ENCODE measurements at places on chromosomes 16 and 17.
A peak's percentile ranks its signal among the peaks of the same experiment; 100 is the strongest.

DNA sequence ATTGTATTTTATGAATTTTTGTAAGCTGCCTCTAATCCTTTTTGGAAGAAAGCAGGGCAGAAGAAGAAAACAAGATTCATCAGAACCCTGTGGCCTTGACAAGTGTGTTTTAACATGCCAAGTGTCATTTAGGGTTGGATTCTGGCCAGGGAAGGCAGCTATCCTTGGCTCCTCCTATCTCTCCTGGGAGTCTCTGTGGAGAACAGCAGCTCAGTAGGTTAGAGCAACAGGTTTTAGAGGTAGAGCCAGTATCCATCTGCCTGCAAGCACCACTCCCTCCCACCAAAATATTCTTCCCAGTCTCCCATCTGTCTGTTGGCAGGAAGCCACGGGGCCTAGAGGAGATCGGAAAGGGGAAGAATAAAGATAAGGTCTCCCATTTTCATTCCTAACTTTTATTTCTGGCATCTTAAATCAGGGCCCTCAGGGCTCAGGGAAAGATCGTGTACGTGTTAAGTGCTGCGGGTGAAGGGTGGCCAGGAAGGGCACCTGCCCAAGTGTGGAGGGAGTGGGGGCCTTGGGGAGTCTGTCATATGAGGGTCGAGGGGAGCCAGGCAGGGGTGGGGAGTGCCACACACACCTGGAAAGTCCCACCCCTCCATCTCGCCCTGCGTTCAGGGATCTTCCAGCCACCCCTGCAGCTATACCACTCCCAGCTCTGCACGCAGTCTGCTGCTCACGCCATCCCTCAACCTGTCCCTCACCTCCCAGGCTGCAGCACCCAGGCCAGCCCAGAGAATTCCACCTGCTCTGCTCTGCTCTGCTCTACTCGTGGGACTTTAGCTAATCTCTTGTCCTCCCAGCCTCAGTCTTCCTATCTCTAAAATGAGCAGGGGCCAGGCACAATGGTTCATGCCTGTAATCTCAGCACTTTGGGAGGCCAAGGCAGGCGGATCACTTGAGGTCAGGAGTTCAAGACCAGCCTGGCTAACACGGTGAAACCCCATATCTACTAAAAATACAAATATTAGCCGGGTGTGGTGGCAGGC, 17.1 kb upstream of the CPSF4L start:
- DNase-seq = no peak

DNA sequence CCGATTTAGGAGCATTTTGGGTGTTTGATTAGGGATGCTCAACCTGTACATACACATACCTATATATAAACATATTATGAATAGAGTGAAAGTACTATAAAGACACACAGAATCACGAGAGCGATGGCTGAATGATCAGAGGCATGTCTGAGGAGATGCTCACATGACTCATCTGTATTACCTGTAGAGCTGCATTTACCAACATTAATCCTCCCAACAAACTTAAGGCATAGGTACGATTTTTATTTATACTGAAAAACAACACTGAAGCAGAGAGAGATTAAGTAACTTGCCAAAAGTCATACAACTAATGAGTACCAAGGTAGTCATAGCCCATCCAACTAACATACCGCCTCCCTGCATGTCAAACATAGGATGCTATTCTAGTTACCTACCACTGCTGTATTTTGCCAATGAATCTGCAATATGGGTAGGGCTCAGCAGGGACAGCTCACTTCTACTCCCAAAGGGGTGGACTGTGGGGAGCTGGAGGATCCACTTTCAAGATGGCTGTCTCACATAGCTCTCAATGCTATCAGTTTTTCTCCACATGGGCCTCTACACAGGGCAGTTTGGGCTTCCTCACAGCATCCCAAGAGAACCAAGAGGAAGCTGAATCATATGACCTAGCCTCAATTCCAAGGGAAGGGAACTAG, 7.3 kb downstream of the CYB5D1 start:
- DNase-seq = no peak

DNA sequence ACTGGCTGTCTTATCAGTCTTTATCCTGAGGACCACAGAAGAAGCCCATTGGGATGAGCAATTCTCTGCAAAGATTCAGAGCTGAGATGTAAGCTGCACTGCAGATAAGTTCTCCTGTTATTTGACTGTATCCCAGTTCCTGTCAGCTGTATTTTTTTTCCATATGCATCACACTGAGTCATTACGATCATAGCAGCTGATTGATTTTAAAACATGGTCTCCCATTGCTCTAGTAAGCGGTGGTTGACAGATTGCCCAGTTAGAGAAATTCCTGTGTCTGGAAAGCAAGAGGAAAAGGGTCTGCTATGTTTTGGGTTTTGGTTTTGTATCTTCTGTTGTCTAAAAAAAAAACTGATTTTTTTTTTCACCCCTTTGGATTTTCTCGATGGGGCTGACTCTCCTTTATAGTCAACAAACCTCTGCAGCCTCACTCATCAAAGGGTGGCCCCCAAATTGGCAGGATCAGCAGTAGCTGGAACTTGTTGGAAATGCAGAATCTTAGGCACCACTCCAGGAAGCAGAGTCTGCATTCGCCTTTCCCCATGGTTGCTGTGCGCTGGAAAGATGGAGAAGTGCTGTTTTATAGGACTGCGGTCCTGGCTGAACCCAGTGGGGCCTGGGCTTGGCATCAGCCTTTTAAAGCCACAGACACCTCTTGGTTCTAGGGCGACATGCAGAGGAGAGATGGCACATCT, 220.1 kb upstream of the MPHOSPH6 start:
- DNase-seq = no peak

DNA sequence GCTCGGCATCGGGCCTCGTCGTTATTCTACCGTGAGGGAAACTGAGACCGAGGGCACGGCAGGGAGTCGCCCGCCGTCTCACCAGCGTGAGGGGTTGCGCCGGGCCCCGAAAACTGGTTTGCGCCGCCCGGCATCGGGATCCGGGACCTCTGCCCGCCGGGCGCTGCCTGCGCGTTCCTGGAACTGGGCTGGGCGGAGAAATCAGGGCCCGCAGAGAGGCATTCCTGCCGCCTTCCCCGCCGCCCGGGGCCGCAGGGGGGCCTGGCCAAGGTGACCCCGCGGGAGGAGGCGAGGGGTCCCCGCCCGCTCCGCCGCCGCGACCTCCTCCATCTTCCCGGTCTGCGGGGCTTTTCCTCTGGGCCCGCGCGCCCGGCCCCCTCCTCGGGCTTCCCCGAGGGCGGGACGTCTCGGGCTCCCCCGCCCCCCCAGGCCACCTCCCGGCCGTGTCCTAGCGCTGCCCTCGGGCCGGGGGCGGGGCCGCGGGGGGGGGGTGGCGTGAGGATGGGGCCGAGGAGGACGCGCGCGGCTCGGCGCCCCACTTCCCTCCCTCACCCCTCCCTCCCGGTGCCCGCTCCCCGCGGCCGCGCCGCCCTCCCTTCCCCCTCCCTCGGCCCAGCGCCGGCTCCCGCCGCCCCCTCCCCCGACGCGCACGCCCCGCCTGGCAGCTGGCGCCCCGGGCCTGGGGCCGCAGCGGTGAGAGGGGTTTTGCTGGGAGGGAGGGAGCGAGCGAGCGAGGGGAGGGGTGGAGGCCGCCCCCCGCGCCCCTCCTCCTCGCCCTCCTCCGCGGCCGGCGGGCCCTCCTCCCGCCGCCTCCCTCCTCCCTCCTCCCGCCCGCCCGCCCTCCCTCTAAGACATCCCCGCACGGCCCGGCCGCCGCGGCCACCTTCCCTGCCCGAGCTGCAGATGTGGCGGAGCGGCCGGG, at the start of gene GLIS2:
TSS of gene GLIS2 (plus strand) at position 882 of the 922 bp plus-strand sequence. CDS start 16,214 bp downstream, outside the sequence.
- peak; percentile 21 for DNase-seq

GRCh38 chr17:73901661-73902415, 257.6 kb upstream of the SDK2 start:
- DNase-seq = no peak

GRCh38 chr16:56838622-56839337, 26.2 kb upstream of the SLC12A3 start:
- no peak for DNase-seq

GRCh38 chr17:50664788-50665458, 30.2 kb downstream of the ABCC3 start:
- no peak for DNase-seq

GRCh38 chr16:50901062-50901461, 159.2 kb downstream of the CYLD start:
- no peak for DNase-seq

- DNase-seq = no peak
Measured at GRCh38 chr17:38469875-38470274, 41.6 kb downstream of the ARHGAP23 start.

DNA sequence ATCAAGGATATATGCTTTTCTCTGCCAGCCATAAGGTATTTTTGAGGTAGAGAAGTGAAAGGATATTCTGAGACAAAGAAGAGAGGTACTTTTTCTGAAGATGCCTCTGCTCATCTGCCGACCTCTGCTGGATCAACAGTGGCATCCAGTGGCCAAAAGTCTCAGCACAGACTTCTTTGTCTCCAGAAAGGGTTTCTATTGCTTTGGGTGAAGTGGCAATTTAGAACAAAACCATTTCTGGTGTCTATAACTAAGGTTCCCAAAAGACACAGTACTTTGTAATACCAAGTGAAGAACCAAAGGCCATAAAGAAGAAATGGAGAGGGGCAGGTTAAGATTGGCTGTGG, 155.2 kb upstream of the C17orf78 start:
- DNase-seq = no peak

- no peak for DNase-seq
Measured at GRCh38 chr16:1223355-1224214, 1.5 kb downstream of the TPSG1 start.

DNA sequence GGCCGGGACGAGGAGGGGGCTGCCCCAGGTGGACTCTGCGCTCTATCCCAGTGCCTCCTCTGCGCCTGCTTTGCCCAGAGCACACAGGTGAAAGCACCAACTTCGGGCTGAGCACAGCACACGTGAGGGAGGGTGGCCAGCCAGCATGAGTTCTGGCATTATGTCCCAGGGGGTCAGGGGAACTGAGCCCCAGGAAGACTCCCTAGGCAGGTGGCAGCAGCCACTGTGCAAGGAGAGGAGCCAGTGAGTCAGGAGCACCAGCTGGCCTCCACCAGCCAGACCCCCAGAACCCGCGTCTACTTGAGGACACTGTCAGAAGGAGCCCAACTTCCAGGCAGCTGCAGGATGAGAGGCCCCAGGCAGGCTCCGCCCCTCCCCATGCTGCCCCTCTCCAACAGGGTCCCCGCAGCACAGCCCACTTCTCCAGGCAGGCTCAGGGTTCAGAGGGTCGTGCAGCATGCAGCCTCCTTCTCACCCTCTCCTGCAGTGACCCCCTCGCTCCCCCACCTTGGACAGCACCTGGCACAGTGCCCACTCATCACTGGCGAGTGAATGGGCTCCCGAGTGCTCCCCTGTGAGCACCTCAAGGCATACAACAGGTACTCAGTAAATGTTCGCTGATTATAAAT, 44.2 kb upstream of the RASD1 start:
- no peak for DNase-seq
